Large intestine (tissue), 12 donors: ENCODE measurements at places on chromosomes 6 and 20. TPM values are rescaled to one million over a fixed set of nuclear protein-coding genes. Genes with fewer than 3 reads are reported as not detected.

The FITM2 gene
- 7.4 TPM for polyA plus RNA-seq

The ECT2L gene
- polyA plus RNA-seq, result 0.13 TPM

- DNase-seq, result no peak
These were observed 22.6 kb downstream of the SNX9 start for GRCh38 chr6:157845493-157846259.

- no peak for DNase-seq
These were observed 82.1 kb downstream of the ADAT2 start for GRCh38 chr6:143368426-143368825.

DNA sequence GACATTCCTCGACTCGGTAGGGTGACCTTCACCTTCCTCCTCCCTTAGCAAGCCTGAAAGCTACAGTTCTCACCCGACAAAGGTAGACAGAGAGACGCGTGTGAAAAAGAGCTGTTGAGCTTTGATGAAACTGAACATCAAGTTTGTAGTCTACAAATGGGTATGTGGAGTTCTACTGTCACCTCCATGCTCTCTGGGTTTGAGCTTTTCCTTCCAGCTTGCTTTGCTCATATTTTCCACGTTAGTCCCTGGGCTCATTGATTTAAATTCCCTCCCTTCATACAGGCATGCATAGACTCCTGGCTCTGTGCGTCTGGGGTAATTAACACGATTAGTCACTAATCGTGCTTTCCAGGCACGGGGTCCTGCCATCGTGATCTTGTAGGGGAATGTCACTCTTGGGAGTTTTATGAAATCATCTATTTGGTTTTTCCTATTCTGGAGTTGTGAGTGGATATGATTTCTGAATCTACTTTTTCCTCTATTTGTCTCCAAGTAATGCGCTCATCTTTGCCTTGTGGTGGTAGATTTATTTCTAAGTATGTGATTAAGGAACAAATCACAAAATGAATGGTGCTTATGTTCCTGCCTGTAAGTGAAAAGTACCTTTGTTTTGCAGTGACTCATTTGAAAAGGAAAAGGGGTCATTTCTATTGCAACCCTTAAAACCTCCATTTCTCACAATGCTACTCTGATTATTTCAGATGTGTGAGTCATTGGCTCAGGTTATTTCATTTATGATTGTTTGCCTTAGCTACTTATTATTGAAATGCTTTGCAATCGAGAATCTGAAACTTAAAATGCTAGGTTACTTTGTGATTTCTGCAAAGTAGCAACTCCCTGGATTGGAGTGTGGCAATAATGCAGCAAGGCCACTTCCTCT lies 154.6 kb downstream of the ZDHHC14 start:
- peak; percentile 87 for DNase-seq

DNA sequence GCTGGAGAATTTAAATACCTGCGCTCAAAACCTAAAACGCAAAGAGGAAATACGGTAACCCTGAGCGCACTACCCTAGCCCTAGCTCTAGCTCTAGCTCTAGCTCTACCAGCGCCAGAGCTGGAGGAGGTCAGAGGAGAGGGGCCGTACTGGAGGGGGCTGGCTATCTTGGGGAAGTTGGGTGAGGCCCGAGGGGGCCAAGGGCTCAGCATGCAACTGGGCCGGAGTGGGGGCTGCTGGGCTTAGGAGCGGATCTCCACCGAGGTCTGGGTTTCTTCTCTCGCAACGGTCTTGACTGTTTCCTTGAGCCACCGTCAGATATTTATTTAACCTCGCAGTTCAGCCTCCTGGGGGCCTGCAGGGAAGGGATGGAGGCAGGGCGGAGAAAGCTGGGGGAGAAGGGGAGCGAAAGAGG lies 91.0 kb downstream of the NCR2 start:
- peak; percentile 44 for DNase-seq

GRCh38 chr6:92446052-92446451 lies 973.3 kb downstream of the EPHA7 start:
- no peak for DNase-seq

DNA sequence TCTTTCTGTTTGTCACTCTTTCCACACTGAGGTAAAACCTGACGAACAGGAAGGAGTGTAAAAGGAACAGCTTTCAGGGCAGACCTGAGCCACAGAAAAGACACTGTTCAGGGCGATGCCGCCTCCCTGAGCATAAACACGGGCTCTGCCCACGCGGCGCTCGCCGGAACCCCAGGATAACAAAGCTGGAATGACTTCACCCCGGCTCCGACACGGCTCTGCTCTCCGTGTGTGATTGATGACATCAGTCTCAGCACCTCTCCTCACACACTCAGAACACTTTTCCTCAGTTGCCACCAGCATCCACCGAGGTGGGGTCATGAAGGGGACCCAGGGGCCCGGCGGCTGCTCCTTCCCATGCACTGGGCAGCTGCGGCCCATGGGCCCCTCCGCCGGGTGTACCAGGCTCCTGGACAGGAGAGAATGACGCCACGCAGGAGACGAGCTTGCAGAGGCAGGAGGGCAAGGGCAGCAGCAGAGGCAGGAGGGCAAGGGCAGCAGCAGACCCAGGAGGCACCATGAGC lies 43.6 kb downstream of the DLL1 start:
- DNase-seq, result no peak

DNA sequence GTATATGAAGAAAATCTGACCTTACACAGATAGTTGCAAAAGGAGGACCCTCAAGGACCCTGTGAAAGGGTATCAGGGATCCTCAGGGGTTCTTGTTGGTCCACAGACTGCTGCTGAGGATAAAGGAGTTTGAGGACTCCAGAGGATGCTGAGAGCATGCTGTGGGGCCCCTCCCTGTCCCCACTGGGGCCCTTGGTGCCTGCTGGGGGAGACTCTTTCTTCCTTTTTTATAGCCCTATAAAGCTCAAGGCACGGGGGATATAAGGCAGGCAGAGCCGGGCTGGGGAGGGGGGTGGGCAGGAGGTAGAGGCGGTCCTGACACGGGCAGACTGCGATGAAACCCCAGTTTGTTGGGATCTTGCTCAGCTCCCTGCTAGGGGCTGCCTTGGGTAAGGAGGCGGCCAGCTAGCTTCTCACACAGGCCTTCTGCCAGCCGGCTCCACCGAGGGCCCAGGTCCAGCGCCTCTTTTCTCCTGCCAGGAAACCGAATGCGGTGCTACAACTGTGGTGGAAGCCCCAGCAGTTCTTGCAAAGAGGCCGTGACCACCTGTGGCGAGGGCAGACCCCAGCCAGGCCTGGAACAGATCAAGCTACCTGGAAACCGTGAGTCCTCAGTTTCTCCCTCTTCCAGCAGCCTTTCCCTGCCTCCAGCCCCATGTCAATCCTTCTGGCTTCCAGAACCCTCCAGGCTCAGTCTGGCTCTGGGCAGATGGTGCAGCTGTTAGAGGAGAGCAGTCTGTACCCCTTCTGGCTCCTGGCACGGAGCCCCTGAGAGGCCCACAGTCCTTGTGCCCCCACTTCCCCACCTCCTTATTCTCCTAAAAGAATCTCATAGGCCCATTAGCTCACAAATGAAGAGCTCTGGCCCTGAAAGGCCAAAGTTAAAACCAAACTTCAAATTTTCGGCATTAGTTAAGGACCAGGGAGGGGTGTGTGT lies at the start of gene LY6G6D:
LY6G6D (plus strand) TSS at position 327 of the 937 bp plus-strand sequence; CDS start at position 335, 8 bp downstream.
- no peak for DNase-seq

- DNase-seq, result no peak
These were observed 96.1 kb downstream of the PPP1R14C start for GRCh38 chr6:150238846-150239407.

DNA sequence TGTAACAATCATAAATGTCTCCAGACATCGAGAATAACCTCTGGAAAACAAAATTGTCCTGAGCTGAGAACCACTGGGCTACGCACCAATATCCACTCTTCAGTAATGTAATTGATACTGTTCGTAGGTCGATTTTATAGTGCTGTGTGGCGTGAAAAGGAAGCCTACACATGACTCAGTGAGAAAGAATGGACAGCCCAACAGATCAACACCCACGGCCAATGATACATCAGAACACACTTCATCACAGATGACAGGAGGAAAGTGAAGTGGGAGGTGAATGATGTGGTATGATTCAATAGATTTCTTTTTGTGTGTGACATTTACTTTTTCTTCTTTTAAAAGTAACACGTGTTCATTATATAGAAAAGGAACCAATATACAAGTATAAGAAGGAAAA lies 93.5 kb downstream of the RPS12 start:
- no peak for DNase-seq

- DNase-seq, result no peak
These were observed 281.7 kb upstream of the NT5E start for GRCh38 chr6:85168146-85168545.
